NB4 (cell line): ENCODE measurements at places on chromosomes 12 and 14.

DNA sequence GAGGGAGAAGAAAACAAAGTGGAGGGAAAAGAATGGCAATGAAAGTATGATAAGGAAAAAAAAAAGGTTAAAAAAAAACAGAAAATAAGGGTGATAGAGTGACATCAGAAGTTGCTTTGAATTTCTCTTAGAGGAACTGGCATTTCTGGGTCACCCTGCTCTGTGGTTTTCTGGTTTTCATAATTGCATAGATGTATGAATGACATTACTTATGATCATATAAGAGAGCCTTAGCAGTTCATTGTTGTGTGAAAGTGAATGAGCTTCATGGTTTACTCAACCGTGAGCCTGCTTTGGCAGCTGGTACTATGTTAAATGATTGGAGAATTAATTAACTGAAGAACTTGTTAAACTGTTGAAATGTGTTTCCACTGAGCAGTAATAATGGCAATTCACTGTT lies 336.4 kb upstream of the FBXO33 start:
- DNase-seq: no peak

DNA sequence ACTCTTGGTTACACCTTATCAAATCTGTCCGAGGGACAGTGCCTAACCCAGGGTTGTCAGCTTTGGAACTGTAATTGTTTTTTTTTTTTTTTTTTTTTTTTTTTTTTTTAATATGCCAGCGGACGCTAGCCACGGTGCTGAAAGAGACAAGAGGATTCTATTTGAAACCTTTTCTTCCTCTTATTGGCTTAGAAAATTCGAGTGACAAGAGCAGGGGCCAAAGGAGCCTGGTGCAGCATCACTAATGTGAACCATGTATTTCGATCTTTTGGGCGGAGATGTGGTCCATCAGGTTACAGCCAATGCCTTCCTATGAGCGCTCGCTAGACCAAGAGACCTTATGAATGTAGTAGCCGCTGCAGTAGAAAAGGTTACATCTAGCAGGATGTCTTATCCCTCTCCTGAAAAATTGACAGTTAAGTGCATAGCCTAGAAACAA lies 922 bp downstream of the PTPRR start:
- DNase-seq: peak; percentile 9

GRCh38 chr14:23663711-23664110 lies 27.5 kb downstream of the DHRS2 start:
- DNase-seq: no peak

- no peak for DNase-seq
These were observed 17.5 kb downstream of the RASSF3 start for GRCh38 chr12:64627771-64628170.

DNA sequence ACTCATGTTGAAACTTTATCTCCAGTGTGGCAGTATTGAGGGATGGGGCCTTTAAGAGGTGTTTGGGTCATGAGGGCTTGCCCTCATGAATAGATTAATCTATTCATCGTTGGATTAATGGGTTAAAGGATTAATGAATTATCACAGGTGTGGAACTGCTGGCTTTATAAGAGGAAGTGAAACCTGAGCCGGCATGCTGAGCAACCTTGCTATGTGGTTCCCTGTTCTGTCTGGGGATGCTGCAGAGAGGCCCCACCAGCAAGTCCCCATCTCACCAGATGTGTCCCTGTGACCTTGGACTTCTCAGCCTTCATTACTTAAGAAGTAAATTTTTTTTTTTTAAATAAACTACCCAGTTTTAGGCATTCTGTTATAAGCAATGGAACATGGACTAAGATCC lies 109.6 kb downstream of the DYRK2 start:
- DNase-seq: no peak

DNA sequence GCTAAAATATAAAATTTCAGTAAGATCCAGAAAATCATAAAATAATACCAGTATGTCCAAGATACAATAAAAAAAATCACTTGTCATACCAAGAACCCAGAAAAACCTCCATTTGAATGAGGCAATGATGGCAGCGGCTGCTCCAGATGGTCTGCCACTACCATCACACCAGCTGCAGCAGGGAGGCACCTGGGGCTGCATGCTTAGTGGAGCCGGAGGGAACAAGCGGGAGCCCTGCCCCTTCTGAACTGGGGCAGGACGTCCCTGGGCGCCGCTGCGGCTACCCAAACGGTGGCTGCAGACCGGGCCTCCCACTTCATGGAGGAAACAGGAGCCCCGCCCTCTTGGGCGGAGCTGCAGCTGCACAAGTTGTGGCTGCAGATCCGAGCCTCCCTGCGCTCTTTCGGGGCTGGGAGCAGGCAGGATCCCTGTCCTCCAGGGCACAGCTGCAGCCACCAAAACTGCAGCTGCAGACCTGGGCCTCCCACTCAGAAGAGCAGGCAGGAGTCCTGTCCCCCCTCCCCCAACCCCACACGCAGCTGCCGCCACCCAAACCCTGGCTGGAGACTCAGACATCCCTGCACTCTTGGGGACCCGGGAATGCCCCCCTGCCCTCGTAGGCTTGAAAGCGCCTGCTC lies 36.1 kb upstream of the OR5AU1 start:
- peak; percentile 93 for DNase-seq

GRCh38 chr12:46489951-46490388 lies 117.4 kb upstream of the SLC38A2 start:
- no peak for DNase-seq

- no peak for DNase-seq
These were observed 16.8 kb downstream of the TMEM106C start for GRCh38 chr12:47980197-47980596.

DNA sequence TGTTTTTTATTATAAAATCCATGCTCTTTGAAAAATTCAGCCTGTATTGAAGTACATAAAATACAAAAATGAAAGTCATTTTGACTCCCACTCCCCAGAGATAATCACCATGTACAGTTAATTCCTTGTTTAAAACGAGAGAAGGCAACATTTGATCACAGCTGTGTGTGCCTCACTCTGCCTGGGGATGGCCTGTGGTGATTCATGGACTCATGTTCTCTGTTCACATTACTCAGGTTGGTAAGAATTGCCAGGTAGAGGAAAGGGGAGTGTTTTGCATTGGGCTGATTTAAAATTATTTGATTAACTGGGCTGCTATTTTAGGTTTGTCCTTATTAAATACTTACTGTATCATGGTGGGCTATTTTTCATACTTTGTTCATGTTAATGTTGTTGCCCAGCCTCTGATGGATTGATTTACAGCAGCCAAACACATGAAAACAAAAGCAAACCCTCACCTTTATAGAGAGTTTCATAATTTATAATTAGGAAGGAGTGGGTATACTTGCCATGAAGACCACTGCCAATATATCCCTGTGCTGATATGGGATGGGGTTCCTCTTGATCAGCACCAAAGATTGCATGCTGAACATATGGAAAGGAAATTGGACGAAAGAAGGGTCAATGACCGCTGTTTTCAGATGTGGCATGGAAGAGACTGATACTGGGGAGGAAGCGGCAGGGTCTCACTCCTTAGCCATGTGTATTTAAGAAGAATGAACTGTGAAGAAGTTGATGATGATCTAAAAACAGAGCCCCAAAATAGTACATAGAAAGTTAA lies 3.0 kb downstream of the ZBTB1 start:
- no peak for DNase-seq

DNA sequence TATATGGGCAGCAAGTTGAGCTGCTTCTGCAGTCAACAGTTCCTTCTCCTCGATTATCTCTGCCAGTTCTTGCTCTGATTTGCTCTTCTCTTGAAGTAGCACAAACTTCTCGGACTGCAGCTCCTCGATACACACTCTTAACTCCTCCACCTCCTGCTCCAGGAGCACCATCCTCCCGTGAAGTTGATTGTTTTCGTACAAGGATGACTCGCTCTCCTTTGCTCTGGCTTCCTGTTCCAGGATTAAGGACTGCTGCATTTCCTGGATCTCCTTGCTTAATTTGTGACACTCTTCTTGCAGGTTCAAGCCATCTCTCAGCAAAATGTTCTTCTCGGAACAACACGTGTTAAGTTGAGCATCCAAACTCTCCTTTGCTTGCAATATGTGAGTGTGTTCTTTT lies 56.2 kb upstream of the VPS33A start:
- DNase-seq: no peak

GRCh38 chr14:78978896-78979295 lies 808.7 kb downstream of the NRXN3 start:
- DNase-seq: no peak

DNA sequence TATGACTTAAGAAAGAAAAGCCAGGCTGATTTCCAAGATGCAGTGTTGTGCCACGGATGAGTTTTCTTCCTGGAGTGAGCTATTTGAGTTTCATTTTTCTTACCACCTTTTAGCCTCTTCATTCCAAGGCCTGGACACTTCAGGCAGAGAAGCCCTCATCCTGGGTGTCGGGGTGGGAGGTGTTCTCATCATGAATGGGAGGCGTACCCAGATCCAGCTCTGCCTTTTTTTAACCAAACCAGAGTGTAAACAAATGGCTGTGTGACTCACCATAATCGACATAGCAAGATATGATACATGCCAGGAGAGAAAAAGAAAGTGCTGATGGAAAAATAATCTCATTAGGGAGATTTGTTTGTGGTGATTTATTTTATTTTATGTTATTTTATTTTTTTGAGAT lies 79.9 kb downstream of the ARF6 start:
- DNase-seq: no peak

DNA sequence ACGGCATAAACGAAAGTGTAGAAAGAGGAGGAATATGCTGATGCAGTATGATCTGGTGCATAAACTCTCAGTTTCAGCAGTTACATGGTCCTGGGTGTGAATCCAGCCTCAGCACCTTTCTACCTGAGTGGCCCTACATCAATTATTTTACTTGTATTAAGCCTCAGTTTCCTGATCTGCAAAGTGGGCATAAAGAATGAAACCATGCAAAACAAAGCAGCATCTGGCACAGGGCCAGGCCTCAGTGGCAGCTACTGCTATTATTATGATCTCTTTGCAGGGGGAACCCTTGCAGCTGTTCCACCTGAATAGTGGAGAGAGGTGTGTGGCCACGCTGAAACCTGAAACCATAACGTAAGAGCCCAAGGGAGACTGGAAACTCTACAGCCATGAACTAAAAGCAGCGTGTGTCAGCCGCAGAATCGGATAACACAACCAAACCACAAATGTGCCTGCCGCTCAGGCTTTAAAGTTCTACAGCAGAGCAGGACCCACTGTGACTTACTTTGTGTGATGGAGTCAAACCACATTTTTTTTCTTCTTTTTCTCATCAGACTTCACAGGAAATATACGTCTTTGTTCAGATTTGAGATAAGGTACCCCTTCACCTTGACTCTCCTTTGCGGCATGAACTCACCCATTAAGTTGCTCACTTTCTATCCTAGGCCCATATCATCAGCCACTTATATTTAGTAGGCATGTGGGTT lies 29.2 kb upstream of the FOS start:
- DNase-seq: no peak

DNA sequence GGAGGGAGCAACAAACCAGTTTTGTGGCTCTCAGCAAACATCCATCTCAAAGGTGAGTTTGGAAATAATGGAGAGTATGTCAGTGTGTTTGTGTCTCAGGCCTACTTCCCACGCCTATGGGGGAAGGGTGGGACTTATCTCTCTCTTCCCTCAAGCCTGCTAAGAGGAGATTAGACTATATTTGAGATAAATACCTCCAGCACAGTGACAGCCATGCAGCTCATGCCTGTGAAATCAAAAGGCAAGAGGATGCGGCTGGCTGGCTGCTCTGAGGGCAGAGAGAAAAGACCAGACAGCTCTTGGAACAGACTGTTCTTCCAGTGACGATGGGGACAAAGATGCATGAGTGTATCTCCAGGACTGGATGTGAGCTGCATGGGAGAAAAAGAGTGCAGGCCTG lies 14.7 kb upstream of the POC1B start:
- DNase-seq: no peak

DNA sequence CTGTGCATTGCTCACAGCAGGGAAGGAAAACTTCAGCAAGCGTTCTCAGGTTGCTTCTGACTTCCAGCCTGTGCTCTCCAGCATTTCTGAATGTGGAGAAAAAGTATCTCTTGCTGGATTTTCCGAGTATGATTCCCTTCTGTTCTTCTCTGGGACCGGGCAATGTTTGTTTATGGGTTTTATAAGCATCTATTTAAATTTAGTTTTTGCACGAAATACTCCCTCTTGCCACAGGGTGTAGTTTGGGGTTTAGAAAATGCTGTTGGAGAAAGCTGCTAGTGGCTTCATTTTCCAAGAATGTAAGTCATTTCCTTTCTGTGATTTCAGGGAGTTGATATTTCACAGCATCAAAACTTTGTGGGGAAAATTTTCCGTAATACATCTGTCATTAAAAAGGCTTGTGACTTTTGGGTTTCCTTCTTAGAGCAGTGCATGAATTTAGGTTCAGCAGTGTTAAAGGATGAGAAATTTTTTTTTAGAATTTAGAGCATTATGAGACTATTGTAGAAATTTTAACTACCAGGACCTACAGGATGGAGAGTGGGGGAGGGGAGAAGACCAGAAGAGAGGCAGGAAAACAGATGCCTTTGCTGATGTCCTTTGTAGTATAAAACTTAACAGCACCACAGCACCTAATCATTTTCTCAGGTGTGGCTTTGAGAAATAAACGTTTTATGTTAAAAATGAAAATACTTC lies 1.5 kb downstream of the FRMD6 start:
- DNase-seq: peak; percentile 2

GRCh38 chr12:121196902-121197301 lies 13.0 kb upstream of the P2RX4 start:
- DNase-seq: peak; percentile 93

DNA sequence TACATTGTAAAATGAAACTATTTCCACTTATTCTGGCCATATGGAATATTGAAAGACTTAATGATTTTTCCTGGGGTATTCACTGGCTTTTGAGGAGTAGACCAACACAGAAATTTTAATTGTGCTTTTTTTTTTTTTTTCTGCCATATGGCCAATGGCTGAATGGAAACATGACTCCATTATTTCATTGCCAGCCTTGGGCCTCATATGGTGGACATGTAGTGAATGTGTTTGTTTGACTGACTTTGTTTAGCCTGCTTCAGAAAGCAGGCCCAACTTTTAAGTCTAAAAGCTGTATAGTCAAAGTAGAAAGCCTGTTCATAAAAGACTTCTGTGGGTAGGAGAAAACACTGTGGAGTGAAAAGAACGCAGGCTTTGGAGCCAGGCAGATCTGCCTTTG lies 2.4 kb downstream of the GNG2 start:
- DNase-seq: no peak

DNA sequence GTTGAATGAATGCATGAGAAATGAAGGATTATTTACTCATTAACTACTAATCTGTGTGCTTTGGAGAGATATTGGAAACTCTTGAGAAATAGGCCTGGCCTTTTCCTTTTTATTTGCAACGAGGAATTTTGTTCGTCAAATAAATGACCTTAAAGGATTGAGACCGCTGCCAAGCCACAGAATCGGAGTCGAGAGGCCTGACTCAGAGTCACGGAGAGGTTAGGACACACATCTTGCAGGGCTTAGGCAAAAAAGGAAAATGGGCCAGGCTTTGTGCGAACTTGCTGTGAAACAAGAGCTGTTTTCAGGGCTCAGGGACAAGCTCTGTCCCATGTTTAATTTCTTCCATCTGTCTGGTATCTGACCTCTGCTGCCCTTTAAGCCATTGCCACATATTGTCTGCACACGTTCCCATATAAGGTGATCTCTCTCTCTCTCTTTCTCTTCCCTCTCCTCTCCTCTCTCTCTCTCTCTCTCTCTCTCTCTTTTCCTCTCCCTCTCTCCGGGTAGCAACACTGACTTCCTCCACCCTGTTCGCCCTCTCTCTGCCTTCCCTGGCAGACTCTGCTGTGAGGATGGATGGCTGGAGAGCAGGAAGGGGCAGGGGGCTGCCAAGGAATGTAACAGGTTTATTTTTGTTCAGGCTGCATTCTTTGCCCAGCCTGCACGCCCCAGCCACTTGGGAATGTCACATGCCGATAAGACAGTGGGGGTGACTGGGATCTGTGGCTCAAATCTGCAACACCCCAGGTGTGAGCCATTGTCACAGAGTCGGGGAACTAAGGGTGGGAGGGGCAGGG lies 14.9 kb upstream of the IFT81 start:
- DNase-seq: peak; percentile 39
